ENCODE measurements at places on chromosomes 3 and 15.

DNA sequence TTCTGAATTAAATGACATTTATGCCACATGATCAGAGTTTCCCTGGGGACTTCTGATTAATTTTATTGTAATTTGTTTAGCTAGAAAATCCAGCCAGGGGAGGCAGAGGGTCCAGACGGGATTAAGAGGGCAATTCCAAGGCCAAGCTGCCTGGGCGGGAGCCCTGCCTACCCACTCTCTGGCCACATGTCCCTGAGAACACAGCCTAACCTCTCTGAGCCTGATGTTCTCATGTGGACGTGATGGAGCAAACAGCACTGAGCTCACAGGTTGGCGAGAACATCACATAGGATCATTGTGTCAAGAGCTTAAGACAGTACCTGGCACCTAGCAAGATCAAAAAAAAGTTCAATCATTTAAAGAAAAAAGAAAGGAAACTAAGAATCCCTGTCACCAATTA lies 1.0 kb downstream of the LRRC2 start:
- no peak for DNase-seq

- DNase-seq, result no peak
Observed at GRCh38 chr3:19065027-19065426, 83.3 kb upstream of the KCNH8 start.

- no peak for DNase-seq
Observed at GRCh38 chr3:197372047-197372661, 73.7 kb upstream of the DLG1 start.

DNA sequence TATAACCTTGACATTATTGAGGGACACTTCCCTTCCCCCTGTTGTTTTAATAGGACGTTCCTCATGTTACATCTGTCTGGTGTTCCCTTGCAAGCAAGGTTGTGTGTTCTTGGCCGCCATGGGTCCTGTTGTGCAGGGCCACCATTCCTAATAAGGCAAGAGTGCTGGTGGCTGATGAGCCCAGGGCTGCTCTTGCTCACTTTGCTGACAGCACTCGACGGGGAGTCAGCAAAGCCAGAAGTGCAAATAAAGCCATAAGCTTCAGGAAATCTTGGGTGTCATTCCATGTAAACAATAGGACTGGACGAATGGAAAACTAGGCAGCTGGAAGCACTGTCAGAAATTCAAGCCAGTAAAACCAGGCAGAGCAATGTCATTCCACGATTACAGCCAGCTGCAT lies 75.8 kb downstream of the SQOR start:
- no peak for DNase-seq

- no peak for DNase-seq
Observed at GRCh38 chr3:30495172-30496065, 111.0 kb upstream of the TGFBR2 start.

GRCh38 chr3:114362815-114363214 lies 69.0 kb downstream of the TIGIT start:
- DNase-seq, result no peak

- DNase-seq, result no peak
Observed at GRCh38 chr3:23623844-23624243, 181.9 kb upstream of the UBE2E1 start.

DNA sequence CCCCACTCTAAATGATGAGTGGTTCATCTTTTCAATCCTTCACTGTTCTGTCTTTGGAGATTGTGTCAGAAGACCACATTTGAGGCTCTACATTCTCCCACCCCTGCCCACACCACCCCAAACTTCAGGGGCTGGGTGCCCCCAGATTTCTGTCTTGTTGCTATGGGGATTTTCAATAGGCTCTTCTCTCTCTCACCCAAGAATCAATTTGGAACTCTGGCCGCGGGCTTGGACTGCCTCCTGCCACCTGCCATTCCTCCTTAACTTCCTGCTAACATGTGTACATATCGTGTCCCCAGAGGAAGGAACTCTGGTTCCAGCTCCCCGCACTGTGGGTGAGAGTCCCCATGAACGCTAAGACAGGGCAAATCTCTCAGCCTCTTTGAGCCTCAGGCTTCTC lies 67.4 kb upstream of the LARS2 start:
- DNase-seq, result no peak

- DNase-seq, result no peak
Observed at GRCh38 chr15:80695911-80696661, 976 bp downstream of the ABHD17C start.

DNA sequence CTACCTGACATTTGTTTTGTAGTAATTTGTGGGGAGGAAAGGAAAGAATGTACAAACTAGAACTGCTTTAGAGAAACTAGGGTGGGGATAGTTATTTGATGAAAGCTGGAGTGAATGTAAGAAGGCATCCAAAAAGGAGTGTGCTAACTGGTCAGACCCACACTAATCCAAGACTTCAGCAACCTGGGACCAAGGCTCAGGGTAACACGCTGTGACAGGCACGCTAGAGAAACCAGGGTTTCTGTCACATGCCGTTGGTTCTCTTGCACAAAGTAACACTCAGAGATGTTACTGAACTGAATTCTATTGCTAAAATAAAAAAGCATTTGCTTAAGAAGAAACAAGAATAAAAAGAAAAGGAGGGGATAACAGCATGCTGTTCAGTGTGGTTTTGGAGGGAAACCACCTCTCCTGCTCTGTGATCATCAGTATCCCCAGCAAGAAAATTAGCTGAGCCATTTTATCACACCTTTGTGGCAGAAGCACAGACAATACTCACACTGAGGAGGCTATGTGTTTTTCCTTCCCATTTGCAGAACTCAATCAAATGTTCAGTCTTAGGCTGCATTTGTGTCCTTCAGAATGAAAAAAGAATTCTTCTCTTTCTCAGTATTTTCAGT lies 2.8 kb upstream of the CCDC80 start:
- DNase-seq, result no peak

DNA sequence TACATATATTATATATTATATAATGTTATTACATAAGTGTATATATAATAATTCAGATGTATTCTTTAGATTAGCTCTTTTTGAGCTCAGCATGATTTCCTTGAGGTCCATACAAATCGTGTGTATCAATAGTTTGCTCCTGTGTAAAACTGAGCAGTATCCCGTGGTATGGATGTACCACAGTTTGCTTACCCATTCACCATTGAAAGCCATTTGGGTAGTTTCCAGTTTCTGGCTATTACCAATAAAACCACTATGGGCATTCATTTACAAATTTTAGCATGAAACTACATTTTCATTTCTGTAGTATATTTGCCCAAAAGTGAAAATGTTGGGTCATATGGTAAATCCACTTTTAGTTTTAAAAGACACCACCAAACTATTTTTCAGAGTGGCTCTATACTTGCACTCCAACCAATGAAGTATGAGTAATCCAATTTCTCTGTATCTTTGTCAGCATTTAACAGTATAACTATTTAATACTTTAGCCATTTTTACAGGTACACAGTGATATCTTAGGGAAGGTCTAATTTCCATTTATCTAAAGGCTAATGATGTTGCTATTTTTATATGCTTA lies 1361.4 kb upstream of the GBE1 start:
- DNase-seq, result no peak

DNA sequence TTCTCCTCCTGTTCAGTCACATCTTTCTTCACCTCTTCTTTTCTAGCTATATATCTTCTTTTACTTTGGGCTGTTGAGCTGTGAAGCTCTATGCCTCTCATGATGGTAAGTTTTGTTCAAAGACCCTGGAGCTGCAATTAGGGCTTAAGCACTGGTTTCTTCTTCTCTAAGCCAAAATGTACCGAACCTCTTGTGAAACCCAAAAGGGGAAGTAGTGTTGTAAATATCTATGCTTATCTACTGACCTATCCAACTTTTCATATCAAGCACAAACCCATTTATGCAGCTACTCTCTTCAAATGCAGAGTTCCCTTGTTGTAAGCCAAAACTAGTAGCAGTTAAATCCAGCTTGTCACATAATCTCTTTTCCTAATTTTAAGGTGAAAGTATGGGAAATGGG lies 123.6 kb upstream of the CD96 start:
- DNase-seq, result no peak

GRCh38 chr3:85041001-85041400 lies 82.2 kb downstream of the CADM2 start:
- DNase-seq, result no peak

DNA sequence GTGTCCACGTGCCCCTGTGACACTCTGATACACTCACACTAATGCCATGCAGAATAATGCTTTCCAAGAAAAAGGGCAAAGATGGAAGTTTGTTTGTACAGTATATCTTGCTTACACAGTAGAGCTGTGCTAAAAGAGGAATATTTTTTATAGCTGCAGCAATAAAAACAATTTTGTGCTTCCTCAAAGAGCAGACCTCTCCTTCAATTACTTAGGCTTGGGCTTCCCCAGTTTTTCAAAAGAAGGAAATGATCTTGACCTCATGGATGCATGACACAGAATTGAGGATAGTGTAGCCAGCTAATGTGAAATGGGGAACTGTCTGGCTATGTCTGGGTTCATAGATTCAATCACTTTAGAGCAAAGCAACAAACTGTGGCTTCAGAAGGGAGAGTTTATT lies 137.4 kb downstream of the STT3B start:
- DNase-seq, result no peak

GRCh38 chr3:63328365-63328764 lies 50.3 kb downstream of the SYNPR start:
- DNase-seq, result no peak

DNA sequence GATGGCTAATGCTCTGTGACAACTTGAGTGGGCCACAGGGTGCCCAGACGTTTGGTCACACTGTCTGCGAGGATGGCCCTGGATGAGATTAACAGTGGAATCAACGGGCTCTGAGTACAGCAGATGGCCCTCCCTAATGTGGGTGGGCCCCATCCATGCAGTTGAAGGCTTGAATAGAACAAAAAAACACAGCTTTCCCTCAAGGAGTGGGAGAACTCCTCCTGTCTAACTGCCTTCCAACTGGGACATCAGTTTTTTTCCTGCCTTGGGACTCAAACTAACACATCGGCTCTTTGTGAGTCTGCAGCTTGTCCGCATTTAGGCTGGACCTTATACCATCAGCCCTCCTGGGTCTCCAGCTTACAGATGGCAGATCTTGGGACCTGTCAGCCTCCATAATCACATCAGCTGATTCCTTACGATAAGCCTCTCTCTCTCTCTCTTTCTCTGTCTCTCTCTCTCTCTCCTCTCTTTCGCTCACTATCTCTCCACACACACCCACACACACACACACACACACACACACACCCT lies 20.8 kb downstream of the FAM174B start:
- DNase-seq, result no peak

DNA sequence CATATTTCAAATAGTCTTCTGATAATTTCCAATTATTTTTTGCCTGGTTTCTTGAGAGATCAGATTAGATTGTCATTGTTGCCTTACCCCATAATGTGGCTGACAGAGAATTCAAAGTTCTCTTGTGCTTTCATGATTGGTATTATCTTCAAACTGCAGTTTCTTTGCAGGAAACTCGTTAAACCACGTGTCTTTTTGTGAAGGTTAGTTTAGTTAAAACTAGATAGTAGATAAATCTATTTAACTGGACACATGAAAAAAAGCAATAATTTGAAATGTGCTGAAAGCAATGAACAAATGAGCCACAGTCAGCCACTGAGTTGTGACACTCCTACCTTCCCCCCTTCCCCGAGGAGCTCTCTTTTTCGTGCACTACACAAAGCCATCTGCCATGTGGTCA lies 327.5 kb upstream of the UMPS start:
- DNase-seq, result no peak

DNA sequence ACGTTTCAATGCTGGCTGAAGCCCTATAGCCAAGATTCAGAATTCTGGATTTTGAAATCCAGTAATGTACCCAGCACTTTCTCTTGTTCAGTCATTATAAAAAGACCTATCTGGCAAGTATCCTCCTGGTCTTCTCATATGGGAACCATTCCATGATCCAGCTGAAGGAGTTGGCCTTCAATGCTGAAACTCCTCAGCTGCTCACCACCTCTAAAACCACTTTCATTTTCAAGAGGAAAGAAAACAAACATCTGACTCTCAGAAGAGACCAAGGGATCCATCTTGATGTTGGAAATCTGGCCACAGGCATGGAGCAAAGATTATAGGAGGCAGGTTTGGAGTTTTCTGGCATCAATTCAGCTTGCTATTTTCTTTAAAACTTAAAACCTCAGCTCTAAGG lies 235.4 kb downstream of the FMN1 start:
- DNase-seq, result no peak

GRCh38 chr15:74610302-74610951 lies 5.2 kb upstream of the CLK3 start:
- no peak for DNase-seq

DNA sequence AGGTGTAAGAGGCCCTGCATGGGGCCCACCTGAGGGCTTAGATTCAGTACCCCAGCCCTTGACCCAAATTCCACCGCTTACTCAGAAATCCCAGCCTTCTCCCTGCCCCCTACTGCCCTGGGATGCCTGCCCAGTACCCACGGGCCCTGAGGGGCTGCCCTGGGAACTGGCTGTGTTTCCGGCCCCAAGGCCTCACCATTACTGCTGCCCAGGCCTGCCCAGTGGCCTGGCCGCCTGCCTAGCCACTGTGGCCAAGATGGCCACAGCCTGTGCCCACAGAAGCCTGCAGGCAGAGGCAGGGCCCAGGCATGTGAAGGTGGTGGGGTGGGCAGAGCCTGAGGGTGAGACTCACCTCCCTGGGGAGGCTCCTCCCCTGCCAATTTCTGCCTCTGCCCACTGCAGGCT lies 6.1 kb upstream of the PRKCD start:
- no peak for DNase-seq

GRCh38 chr15:83092309-83092976 lies 15.0 kb upstream of the TM6SF1 start:
- no peak for DNase-seq

- DNase-seq, result no peak
Observed at GRCh38 chr15:31397851-31398661, 71.4 kb downstream of the KLF13 start.

DNA sequence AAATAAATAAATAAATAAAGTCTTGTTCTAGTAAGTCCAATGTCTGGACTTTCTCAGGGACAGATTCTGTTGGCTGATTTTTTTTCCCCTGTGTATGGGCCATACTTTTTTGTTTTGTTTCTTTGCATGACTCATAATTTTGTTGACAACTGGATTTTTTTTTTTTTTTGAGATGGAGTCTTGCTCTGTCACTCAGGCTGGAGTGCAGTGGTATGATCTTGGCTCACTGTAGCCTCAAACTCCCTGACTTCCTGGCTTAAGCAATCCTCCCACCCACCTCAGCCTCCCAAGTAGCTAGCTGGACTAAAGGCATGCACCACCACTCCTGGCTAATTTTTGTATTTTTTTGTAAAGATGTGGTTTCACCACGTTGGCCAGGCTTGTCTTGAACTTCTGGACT lies 38.9 kb downstream of the TICRR start:
- no peak for DNase-seq

Data from SK-N-MC (cell line).